Stimulated activated CD8-positive, alpha-beta memory T cell treated with anti-CD3 and anti-CD28 coated beads, Interleukin-15, amount 100 ng/mL, for 4 hours (primary cell): ENCODE measurements at places on chromosomes 5 and 9.

GRCh38 chr5:167030500-167031120 is 1260.8 kb upstream of the WWC1 start:
- no peak for DNase-seq

DNA sequence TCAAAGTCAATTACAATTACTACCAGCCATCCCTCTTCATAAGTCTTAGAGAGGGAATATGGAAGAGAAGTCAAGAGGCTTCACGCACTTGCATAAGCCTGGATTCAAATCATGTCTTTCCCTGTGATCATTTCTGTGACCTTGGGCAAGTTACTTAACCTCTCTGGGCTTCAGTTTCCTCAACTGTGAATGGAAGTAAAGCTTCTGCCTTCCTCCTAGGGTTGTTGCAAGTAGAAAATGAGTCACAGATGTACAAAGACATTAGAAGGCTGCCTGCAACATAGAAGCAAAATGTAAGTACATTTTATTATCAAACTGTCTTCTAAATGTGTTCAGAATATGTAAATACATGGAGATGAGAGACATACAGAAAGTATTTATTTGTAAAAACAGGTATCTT is 42.3 kb upstream of the SEMA6A start:
- DNase-seq: no peak

DNA sequence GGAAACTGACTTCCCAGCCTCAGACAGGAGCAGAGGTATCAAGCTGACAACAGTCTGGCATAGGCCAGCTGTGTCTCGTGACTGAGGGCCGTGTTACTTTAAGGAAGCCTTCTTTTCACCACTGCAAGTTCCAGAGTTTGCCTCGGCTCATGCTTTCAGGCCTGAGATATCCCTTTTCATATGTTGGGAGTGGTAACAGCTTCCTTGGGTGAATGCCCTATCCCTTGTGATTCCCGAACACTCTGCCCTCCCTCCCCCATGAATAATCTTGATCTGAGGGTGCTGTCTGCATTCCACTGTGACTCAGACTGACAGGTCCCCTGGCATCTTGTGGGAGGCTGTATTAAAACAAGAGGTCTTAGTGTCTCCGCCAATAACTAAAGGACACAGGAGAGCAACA is 49.7 kb upstream of the ARL15 start:
- DNase-seq: no peak

DNA sequence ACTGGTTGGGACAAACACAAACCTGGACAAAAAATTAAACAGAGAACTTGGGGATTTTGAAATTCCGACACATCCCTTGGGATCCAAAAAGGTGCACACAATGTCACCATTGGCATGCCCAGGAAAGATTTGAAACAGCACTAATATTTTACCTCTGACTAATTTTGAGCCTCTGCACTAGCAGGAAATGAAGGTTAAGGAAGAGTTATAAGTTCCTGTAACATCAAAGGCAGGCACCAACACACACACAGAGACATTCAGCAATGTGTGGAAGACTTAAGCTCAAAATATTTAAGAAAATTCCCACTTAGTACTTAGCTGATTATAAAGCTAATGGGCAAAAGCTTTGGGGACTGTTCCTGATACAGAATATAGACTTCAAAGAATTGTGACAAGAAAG is 247.0 kb downstream of the CDH9 start:
- DNase-seq: no peak

DNA sequence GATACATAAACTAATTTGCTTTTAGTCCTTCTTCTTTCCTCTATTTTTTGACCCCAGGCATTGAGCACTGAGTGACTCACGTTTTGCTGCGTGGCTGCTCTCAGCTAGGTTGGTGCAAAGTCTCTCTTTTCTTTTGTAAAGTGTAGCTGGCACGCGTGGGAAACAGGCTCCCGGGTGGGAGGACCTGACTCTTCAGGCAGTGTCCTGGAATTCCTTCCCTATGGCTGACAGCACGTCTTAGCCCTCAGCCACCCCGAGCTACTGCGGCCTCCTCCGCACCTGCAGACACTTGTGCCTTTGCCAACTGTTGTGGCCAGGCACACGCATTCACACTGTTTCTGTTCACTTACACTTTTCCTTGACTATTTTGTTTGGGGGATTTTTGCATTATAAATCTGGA is 877 bp upstream of the SCGB3A1 start:
- DNase-seq: no peak

DNA sequence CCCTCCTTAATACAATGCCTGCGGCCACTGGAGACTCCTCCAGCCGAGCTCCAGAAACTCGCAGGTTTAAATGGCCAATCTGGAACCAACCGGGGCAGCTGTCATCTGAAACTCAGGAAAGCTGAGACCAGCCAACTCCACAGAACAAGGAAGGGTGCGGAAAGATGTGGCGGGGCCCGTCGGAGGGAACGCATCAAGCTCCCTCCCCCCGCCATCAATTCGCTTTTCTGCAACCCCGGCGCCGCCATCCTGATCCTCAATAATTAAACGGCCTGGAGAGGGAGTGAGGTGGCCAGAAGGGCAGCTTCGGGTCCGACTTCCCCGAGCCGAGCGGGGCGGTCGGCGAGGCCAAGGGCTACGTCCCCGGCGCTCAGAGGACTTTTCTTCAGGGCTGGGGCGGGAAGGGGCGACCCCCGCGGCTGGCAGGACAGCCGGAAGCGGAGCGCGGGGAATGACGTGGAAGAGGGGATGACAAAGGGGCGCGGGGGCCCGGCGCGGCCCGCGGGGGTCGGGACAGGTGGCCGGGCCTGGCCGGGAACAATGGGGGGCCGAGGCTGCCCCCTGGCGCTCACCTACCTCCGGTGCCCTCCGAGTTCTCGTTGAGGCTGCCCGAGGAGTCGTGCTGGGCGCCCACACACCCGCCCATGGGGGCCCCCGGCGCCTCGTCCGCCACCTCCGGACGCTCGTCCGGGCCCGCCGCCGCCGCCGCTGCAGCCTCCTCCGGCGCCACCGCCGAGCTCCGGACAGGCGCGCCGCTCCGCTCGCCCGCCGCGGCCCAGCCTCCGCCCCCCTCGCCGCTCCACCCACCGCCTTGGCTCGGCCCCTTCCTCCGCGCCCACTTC is at the start of gene UBTD2:
Gene UBTD2 (minus strand): TSS at position 745 of the 842 bp plus-strand sequence. CDS start 99 bp downstream, at position 646.
- peak; percentile 63 for DNase-seq

DNA sequence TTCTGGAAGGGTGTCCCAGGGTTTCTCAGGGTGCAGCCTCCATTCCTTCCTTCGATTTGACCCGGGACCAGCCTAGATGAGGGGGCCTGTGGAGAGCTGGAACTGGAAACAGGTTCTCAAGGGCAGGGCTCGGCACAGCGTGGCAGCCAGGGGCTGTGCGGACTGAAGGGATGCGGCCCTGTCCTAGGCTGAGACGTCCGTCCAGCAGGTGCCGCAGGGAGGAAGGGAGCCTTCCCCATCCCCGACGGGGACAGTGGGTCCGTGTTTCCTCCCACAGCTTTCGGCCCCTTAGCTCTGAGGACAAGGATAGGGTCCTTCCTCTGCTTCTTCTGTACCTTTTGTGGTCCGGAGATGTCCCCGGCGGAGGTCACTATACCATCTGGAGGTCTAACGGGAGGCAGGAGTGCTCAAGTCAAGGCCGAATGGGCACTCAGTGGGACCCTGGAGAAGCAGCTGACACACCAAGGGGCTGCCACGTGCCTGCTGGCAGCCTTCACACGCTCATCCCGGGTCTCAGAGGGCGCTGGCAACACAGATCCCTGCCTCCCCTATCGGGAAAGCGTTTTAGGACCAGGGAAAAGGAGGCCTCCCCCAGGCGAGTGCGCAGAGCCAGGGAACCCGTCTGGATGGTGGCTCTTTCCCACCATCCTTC is 49.9 kb downstream of the USP20 start:
- no peak for DNase-seq

GRCh38 chr5:35046774-35047173 is 975 bp downstream of the AGXT2 start:
- DNase-seq: no peak

- DNase-seq: no peak
Observed at GRCh38 chr5:140345919-140346347, 470 bp downstream of the HBEGF start.

DNA sequence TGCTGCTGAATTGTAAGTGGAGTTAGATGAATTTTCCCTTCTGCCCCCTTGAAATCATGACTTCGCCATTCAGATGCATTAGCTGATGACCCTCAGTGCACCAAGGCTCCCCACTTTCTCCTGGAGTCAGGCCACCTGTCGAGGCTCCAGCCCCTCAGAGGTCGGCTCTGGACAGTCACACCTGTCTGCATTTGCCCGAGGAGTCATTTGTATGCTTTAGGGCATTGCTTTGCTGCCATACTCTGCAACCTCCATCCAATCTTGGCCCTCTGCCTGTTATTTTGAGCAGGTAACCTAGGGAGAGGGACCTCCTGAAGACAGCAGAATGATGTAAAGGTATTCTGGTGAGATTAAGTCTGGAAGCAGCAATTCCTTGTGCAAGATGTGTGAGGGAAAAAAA is 144.8 kb downstream of the MACROH2A1 start:
- no peak for DNase-seq

DNA sequence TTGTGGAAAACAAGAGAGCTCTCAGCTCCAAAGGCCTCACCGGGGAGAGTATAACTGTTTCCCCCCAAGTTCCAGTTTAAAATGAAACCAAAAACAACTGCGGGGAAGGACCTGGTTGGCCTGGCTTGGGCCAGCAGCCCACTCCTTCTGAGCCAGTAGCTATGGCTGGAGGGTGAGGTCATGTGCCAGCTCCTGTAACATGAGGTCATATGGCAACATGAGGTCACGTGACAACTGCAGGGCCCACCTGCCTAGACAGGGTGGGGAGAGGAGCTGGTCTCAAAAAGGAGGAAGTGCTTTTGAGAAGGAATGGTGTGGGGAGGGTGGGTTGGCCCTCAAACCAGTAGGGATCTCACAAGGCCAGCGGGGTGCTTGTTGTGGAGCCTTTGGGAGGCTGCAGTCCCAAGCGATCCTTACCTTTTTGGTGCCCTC is 29.3 kb upstream of the CRB2 start:
- no peak for DNase-seq

DNA sequence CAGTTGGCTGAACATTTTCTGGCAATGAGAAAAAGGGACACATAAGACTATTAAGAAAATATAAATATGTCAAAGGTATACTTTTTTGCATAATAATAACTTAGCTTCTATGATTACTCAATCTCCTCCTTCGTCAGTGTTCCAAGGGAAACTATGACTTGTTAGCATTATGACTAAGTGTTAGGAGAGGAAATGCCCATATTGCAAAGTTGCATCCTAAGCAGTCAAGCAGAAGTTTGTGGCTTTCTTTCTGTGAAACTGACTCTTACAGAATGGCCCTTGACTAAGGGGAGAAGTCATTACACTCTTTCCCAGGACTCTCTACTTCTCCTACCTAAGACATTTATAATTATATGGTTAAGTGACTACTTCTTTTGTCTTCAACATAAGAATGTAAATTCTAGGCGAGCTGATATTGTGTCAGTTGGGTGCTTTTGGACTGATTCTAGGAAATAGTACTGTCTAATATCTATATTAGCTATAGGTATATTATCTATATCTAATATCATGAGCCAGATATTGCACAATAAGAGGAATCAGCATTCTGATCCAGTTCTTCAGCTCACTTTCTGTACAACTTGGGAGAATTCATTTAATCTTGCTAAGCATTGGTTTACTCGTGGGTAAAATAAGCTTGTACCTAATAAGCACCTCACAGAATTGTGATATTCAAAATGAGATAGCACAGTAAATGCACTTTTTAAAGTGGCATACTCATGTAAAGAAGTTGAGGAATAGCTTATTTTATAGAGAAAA is 16.4 kb upstream of the SPINK6 start:
- no peak for DNase-seq

DNA sequence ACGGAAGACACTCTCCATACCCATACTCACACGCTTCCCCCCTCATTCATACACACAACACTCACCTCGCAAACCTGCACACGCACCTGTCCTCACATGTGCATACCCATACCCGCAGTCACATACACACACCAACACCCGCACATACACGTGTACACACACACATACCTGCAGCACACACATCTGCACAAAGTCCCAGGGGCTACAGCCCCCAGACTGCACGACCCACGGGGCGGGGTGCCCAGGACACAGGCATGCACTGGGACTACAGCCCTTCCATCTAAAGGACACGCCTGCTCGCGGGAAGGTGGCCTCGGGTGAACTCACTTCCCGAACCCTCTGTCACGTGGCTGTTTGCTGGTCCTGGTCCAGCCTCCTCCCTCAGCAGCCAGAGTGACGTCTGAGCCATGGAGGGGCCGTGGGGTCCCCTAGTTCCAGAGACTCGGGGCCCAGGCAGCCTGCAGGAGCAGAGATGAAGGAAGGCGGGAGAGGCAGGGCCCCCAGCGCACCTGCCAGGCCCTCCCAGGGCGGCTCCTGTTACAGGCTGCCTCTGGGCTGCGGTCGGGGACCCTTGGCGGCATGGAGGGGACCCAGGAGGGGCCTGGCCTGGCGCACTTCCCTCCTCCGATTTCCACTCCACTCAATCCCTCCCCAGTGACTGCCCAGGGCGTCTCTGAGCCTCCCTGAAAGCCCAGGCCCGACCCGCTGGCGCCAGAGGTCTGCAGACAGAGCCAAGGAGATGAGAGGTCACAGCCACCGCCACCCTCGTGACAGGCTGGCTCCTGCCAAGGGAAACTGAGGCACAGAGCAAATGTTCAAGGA is 8.1 kb downstream of the SLC12A7 start:
- no peak for DNase-seq

DNA sequence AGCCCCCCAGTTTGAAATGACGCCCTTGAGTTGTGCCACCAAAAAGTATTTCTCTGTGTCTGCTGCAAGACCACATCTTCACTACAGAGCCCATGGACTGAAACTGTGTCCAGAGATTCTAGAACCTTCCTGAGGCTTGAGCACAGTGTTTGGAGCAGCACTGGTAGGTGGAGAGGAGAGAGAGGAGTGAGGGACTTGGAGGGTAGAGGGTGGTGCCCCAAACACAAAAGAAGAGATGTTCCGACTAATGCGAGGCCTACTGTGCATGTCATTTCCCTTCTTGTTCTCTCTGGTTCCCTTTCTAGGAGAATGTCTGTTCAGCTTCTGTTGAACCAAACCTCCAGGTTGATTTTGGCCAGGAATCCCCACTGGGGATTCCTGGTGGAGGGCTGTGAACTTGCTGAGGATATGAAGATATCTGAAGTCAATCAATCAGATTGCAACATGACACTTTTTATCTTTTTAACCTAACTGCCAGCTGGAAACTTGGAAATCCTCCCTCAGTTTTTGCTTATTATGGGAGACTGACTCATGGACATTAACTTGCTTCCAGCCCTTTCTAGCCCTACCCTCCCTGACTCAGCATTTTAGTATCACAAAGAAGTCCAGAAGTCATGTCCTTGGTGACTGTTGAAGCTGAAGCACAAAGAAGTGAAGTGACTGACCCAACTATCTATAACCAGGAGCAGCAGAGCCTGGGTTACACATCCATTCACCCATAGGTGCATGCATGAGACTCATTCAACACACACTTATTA is 154.5 kb downstream of the NR3C1 start:
- DNase-seq: no peak

DNA sequence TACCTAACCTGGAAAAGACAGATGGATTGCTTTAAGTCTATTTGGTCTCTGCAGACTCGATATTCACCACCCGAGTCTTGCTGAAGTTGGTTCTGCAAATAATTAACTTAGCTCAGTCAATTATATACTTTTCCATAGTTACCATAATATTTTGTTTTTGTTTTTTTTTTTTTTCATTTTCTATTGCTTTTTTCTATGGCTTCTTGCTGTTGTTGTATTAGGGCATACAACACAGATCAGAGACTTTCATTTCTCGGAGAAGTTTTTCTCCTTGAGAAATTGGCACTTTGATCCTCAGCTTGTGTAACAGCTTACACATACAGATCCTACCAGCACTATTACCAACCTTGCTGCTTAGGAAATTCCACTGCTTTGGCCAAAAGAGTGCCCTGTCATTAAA is 88.0 kb downstream of the GPR21 start:
- DNase-seq: no peak
